ENCODE measurements at places on chromosomes 5 and 9.

DNA sequence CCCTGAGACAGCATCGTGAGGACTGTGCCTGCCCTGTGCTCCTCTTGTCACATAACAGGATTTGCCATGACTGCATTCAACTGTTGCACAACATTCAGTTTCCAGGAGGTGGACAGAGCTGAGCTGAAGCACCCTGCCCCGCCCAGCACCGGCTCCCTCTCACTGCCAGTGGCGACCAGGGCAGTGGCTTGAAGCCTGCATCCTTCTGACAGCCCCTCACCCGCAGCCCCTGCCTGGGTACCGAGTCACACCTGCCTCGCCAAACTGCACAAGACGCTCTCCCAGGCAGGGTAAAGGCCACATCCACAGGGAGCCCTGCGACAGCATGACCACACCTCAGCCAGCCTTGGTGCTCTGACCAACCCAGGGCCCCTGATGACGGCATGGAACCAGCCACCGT is 59.9 kb upstream of the ZNF354A start:
- no peak for DNase-seq

DNA sequence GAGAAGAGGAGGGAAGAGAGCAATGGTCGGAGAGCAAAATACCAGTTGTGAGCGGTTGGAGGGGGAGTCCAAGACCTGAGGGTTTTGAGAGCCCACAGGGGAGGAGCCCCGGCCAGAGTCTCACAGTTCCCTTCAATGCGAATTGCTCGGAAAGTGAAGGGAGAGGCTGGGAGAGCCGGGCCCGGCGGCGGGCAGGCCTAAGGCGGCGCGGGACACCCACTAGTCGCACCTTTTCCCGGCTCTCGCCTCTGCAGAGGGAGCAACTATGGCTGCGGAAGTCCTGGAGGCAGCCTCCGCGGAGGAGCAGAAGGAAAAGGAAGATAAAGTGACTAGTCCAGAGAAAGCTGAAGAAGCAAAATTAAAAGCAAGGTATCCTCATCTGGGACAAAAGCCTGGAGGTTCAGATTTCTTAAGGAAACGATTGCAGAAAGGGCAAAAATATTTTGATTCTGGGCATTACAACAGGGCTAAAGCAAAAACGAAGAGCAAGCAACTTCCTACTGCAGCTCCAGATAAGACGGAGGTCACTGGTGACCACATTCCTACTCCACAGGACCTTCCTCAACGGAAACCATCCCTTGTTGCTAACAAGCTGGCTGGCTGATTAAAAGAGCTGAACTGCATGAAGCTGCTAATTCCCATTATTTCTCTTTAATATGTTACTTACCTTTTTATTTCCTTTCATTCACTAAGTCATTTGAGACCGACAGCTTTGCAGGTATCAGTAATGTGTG is 6.5 kb upstream of the BTNL3 start:
- DNase-seq, result no peak

DNA sequence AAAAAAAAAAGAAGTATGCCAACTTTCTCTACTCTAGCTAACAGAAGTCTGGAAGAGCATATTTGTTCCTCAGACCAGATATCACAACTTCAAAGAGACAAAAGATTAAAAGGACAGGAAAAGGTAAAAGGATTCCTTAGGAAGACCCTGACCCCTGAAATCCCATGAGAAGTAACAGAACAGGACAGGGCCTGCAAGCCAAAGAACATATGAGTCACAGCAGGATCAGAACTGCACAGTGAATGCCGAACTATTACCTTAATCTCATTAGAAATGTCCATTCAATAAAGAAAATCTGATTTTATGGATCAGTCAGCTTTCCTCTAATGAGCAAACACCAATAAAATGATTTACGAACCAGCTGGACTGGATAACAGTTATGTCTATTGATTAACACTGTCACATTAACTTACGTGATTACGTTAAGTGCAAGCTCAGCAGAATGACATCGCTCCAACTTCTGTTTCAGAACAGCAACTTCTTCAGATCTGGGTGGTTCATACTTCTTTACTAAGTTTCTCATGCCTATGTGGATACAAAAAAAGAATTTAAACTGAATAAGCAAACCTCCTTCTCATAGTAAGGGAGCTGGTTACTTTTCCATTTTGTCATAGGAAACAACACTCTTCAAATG is 13.6 kb downstream of the CCNH start:
- DNase-seq, result no peak

DNA sequence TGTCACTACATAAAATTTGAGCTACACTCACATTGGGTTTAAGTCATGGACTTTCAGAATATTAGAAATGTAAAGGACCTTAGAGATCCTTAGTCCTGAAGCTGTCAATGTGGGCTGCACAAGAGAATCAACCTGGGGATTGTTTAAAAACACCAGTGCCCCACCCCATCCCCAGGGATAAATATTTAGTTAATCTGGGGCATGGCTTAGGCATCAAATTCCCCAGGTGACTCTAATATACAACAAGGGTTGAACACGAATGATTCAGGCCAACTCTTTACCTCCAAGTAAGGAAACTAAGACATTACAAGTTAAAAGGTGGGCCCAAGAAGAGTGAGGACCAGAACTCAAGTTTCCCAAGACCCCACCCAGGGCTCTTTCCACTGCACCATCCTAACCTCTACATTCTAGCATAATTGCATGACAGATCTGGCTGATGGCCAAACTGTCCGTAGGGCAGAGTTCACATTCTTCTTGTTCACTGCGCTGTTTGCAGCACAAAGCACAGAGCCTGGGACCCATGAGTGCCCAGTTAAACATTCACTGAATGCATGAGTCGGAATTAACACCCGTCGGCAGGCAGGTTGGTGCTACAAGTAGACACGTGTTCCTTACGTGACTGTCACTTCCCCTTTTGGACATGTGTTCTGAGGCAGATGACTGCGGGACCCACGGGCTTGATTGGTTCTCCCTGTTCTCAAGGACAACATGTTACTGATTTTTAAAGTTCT is 25.2 kb downstream of the CYFIP2 start:
- no peak for DNase-seq

DNA sequence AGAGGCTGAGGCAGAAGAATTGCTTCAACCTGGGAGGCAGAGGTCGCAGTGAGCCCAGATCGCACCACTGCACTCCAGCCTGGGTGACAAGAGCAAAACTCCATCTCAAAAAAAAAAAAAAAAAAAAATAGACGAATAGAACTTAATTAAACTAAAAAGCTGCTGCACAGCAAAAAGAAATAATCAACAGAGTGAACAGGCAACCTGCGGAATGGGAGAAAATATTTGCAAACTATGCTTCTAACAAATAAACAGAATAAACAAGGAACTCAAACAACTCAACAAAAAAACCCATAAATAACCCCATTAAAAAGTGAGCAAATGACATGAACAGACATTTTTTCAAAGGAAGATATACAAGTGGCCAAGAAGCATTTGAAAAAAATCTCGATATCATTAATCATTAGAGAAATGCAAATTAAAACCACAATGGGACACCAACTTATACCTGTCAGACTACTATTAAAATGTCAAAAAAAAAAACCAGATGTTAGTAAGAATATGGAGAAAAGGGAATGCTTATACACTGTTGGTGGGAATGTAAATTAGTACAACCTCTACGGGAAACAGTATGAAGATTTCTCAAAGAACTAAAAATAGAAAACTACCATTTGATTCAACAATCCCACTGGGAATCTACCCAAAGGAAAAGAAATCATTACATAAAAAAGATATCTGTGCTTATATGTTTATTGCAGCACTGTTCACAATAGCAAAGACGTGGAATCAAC is 21.9 kb upstream of the HRH2 start:
- DNase-seq, result no peak

DNA sequence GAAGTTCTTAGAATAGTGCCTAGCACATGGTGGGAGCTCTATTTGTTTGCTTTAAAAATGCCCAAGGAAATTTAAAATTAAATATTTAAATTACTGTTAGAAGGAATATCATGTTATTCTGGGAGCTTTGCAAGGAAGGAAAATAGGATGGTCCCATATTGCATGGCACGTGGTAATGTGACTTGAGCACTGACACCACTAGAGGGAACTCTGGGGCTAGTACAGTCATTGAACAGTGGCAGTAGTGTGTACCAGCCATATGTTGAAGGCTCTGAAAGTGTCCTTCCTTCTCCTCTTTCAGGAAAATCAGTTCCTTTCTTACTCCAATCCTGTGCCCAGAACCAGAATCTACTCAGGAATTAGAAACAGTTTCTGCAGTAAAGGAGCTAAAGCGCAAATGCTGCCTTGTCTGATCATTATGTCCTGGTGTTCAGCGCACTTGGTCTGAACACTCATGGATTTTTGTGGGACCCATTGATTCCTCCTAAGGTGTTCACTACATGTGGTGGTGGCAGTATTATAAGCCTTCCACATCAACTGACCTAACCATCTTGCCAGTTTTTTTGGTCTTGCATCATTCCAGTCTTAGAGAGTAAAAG is 54.1 kb downstream of the GDA start:
- DNase-seq, result no peak

DNA sequence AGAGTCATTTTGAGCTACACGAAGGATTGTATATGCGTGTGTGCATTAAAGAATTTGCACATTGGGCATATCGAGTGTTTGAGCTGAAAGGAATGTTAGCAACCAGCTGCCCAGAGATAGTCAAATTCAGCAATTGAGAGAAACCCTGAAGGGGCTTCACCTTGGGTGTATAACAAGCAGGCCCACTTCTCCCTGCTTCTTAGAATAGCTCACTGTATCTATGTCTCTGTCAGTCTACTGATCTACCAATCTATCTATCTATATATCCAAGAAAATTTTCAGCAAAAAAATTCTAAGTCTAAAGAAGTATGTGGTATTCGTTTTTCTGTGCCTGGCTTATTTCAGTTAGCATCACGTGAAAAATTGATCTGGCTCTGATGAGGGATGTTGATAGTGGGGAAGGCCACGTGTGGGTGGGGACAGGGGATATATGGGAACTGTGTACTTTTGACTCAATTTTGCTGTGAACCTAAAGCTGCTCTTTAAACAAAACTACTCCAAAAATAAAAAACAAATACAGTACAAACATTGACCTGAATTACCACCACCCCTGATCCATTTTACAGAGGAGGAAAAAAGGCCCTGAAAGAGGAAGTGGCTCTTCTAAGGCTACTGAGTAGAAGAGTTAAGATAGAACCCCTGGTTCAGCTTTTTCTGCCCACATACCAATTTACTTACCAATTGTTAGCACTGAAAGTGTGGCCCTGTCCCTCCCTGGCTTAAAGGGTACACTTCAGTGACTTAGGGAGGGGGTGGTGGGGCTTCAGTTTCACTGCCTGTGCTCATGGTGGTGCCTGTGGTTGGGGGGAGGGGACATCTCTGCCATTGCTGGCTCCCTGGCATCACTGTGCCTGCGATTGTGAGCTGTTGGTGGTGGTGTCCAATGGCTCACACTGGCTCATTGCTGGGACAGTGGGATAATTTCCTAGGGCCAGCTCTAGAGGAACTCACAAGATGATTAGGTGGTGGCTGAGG is 141.8 kb downstream of the DOCK2 start:
- no peak for DNase-seq

GRCh38 chr5:112833971-112834370 is 27.1 kb upstream of the SRP19 start:
- no peak for DNase-seq

DNA sequence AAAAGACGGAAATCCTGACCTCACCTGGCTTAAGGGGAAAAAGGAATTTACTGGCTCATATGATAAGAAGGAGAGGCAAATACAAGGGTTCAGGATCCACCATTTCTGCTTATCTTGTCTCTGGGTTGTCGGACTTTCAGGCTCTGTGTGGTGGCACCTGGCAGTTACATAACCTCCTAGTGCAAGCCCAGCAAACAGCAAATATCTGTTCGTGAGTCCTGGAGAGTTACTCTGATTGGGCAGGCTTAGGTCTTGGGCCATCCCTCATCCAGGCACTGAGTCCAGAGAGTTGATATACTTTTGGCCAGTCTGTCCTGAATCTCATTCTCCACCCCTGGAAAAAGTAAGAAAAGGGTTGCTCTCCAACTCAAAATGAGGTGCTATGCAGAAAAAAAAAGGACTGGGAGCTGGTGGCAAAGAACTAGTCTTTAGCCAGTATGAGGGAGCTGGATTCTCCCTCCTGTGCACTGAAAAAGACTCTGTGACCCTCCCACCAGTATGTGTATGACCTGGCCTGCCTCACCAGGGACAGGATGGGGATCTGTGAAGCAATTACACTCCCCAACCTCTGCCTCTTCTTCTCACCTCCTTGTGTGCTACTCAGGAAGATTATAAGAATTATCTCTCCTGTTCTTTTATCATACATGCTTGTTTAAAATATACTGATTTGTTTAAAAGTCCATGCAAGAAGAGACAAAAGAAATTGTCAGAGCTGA is 282.9 kb downstream of the ARHGAP26 start:
- DNase-seq, result no peak

- no peak for DNase-seq
Measured at GRCh38 chr5:134304306-134304705, 62.7 kb downstream of the CDKL3 start.

GRCh38 chr9:90966480-90967144 is 165.0 kb downstream of the SYK start:
- DNase-seq, result no peak

GRCh38 chr9:130173666-130173983 is 1.4 kb downstream of the NCS1 start:
- no peak for DNase-seq

GRCh38 chr5:77498952-77499351 is 6.8 kb upstream of the WDR41 start:
- no peak for DNase-seq

- no peak for DNase-seq
Measured at GRCh38 chr5:43312076-43312661, 1.0 kb downstream of the HMGCS1 start.

- no peak for DNase-seq
Measured at GRCh38 chr5:40615586-40616170, 64.0 kb upstream of the PTGER4 start.

DNA sequence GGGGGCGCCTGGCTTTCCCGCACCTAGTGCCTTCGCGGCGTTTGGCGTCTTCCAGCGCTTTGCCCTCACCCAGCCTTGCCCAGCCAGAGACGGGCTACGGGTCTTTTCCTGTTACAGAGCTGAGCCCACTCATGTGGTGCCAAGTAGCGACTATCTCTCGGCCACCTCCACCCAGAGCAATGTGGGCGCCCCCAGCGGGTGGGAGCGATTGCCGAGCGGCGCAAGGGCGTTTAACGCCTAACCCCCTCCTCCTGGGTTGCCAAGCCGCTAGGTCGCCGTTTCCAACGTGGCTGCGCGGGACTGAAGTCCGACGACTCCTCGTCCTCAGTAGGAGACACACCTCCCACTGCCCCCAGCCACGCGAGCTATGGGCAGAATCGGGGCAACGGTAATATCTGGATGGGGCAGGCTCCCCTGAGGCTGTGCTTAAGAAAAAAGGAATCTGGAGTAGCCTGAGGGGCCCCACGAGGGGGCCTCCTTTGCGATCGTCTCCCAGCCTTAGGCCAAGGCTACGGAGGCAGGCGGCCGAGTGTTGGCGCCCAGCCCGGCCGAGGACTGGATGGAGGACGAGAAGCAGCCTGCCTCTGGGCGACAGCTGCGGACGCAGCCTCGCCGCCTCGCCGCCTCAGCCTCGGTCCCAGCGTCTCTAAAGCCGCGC is 5.8 kb downstream of the TLX3 start:
- no peak for DNase-seq

DNA sequence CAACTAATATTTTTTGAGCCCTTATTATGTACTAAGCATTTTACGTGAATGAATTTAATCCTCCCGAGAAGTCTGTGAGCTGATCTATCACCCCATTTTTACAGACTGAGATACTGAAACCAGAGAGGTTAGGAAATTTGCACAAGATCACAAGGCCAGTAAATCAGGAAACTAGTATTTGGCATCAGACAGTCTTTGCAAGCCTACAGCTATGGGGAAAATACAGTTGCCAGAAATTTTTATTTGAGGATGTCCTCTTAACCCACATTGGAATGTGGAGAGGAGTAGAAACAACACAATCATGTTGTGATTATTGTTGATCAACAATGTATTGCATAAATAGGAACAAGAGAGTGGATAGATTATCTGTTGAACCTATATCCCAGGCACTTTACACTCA is 2.3 kb upstream of the SLC46A2 start:
- no peak for DNase-seq

Measured in activated CD8-positive, alpha-beta memory T cell treated with anti-CD3 and anti-CD28 coated beads, Interleukin-2, amount 10 ng/mL, durations not matched to agents 7 days and 5 days (primary cell).